ENCODE measurements at places on chromosomes 4 and X.

DNA sequence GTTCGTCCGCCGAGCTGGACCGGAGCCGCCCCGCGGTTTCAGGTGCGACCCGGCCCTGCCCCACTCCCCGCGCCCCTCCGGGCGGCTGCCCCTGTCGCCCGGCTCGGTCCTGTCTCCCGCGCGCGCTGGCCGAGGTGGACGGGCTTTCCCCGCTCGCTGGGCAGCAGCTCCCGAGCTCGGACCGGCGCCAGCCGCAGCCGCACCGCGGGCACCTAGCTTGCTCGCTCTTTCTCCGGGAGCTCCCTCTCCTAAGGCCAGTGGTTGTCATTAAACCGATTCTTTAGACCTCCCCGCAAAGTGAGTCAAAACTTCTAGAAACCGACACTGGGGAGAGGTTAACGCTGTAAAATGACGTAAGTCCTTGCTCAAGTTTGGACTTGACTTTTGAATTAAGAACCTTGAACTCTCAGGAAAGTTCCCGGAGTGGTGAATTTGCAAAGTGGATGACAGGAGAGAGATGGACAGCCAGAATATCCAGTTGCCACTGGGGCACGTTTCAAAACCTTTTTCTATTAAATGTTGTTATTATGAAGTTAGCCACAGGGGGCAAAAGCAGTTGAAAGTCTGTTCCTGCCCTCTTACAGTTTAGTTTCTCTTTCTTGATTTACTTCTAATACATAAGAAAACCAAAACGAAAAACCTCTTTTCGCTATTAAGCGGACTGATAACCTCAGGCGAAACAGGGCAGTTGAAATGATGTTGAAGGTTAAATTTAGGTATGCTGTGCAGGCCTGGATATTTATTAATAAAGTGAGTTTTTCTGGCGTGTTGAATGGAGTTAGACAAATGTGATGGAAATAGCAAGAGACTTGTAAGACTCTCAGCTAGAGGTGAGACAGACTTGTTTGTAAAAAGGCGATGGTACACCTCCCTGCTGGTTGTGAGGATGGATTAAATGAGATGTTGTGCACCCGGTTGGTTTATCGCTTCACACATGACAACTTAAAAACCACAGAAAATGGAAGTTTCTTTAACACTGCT, 847 bp downstream of the PI4K2B start:
- DNase-seq, result peak; percentile 82

DNA sequence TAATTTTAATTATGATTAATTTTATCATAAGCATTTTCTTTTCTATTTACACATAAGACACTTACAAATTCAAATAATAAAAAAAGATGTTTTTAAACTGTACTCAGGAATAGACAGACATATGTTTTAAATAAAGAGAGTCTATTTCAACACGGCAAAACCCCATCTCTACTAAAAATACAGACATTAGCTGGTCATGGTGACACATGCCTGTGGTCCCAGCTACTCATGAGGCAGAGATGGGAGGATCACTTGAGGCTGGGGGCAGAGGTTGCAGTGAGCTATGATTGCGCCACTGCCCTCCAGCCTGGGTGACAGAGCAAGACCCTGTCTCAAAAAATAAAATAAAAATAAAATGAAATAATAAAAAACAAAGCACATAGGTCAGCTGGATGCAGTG, 14.8 kb downstream of the FAM9B start:
- DNase-seq, result peak; percentile 13

- no peak for DNase-seq
Measured at GRCh38 chr4:76476571-76476970, 41.5 kb downstream of the SHROOM3 start.

- DNase-seq, result no peak
Measured at GRCh38 chr4:118322831-118323502, 29.8 kb downstream of the PRSS12 start.

DNA sequence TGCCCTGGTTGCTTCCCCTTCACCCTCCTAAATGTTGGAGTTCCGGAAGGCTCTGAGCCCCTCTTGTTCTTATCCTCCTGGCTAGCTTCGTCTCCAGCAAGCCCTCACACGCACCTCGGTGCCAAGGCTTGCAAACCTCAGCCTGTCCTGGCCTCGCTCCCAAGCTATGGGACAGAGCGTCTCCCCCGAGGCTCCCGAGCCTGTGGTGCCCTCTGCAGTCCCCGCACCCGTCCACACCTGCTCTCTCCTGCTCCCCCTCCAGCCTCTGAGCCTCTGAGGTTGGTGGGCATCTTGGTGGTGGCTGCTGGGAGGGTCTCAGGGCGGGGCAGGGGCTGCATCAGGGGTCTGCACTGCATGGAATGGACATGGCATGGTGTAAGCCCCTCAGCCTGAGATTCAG, 63.2 kb downstream of the TRMT44 start:
- DNase-seq, result no peak

DNA sequence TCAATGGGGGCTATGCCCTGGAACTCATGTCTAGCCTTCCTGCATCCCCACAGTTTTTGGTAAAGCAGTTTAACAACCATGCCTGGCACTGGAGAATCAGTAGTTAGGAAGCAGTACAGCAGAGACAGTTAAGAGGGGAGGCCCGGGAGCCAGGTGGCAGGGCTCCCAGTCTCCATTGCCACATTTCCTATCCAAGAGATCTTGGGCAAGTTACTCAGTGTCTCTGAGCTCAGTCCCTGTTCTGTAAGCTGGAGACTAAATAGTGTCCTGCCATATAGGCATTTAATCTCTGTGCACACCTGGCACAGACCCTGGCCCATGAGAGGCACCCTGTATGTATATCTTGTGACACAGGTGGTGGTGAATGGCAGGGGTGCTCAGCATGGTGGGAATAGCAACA, 156.1 kb upstream of the EOLA2 start:
- DNase-seq, result no peak

DNA sequence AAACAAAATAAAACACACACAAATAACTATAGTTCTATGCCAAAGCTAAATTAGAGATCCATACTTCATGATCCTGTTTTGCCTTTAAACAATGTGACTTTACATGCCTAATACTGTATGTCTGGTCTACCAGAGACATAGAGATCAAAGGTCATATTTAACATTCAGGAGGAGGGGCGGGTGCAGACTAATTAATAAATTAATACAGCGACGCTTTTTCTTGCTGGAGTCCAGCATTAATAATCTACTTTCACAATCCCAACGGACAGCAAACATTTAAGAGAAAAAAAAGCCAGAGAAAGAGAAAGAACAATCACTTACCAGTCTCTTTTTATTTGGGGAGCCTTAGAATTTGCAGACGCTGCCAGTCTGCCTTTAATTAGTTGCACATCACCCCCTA, 509 bp downstream of the CXXC4 start:
- no peak for DNase-seq

DNA sequence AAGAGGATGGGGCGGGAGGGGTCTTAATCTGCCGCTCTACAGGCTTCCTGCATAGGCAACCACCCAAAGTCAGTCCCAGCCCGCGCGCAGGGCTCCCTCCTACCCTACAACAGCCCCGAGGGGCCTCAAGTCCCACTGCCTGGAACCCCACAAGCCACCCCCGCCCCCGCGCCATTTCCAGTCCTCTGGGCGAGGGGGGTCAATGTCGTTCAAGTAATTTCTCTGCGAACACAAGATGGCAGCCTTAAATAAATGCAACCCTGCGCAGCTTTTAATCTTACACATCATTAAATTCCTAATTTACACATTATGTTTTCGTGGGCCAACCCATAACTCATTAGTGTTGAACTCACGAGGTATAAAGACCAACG, 92.9 kb downstream of the BCOR start:
- no peak for DNase-seq

GRCh38 chrX:51824061-51824460, 69.4 kb upstream of the MAGED1 start:
- no peak for DNase-seq

- DNase-seq, result no peak
Measured at GRCh38 chr4:136599890-136600289, 932.4 kb downstream of the PCDH18 start.

DNA sequence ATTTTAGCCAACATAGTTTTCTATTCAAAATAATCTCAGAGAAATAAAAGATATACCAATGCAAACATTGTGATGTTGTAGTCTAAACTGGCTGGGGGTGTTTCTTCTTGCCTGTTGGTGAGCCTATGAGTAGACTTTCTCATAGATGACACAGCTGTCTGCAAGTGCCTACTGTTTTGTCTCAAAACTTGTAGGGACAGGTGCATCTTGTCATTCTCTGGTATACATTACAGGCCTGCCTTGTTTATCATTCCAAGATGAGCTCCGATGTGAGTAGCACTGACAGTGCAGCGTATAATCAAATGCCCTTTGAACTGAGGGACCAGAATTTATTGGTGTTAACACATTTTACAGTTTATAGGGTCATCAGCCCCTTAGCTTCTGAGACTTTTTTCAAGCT, 353.8 kb downstream of the PRDM5 start:
- DNase-seq, result no peak

GRCh38 chr4:151652841-151653547, 107.8 kb downstream of the GATB start:
- DNase-seq, result no peak

DNA sequence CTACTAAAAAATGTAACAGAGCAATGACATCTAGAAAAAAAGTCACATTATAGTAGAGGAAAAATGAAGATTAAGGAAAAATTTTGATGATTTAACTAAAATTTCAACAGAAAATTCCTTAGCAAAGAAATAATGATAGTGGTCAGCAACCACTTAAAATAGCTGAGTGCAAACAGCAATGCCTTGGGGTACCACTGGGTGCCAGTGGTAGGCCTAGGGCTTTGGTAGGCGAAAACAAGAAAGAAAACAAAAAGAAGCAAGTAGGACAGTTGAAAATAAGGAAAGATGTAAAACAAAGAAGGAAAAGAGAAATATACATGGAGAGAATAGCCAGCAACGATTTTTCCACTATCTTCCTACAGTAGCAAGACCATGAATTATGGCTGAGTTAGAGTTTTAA, 313.5 kb upstream of the IRS4 start:
- no peak for DNase-seq

DNA sequence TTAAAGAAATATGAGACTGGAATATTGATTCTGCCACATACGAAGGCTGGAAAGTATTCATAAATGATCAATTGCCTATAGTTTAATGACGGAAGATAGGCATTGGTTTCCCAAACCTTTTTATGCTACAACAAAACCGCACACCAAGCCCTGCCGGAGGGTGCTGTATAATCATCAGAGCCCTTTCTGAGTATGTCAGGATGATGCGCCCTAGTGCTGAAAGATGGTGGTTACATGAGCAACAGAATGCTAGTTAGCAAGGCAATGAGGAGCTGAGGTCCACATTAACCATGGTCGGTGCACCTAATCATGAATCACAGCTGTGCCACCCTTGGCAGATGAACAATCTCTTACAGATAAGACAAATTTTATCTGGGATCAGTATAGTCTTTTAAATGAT, 491.1 kb downstream of the PACRGL start:
- no peak for DNase-seq

GRCh38 chr4:159444678-159445077, 341.8 kb downstream of the RAPGEF2 start:
- peak; percentile 53 for DNase-seq

- DNase-seq, result peak; percentile 39
Measured at GRCh38 chr4:138542191-138542776, 300.1 kb upstream of the SLC7A11 start.

DNA sequence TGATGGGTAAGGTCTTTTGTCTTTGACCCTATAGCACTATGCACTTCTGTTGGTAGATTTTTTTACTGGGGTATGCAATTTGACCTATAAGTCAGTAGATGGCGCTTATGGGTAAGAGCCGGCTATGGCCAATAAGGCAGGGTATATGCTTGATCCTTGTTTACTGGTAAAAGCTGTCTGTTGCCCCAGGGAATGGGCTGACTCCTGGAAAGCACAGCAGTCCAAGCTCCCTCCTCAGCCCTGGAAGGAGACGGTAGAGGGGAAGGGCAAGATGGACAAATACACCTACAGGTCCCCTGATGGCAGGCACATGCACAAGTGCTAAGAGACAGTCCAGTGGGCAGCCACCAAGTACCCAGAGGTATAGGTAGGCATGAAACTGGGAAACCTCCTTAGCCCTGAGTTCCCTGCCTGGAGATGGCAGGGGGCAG, 63.7 kb downstream of the ADAMTS3 start:
- peak; percentile 48 for DNase-seq

DNA sequence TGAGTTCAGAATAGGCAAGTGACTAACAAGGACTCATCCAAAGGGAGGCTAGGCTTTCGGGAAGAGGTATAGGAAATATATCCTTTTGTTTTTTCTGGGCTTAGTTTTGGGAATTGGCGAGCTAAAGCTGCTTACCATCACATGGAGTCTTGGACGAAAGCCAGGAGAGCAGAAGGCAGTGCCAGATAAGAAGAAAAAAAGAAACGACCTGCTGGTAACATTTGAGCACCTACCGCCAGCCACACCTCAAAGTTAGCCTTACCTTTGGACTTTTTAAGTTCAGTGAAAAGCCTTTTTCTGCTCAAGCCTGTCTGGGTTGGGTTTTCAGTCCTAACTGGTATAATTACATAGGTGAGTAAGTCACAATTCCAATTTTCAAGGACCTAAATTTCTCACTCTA, 85.1 kb upstream of the LCORL start:
- DNase-seq, result no peak

GRCh38 chr4:38696697-38697096, 32.7 kb downstream of the KLF3 start:
- no peak for DNase-seq

GRCh38 chrX:110025395-110025794, 22.5 kb downstream of the TMEM164 start:
- no peak for DNase-seq

DNA sequence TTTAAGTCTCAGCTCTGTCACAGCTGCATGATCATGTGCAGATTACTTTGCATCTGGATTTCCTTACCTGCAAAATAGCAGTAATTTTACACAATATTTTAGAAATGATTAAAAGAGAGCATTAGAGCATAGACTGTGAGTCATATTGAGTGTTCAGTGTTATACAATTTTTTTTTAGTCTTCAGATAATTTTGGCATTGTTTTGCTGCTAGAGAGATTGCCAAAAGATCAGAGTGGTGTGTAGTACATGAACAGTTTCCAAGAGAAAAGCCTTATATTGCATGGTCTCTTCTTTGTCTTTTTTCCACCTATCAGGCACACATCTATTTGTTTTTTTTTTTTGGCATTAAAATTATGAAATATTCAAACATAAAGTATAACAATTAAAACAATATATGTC, 209.6 kb upstream of the TLL1 start:
- no peak for DNase-seq

DNA sequence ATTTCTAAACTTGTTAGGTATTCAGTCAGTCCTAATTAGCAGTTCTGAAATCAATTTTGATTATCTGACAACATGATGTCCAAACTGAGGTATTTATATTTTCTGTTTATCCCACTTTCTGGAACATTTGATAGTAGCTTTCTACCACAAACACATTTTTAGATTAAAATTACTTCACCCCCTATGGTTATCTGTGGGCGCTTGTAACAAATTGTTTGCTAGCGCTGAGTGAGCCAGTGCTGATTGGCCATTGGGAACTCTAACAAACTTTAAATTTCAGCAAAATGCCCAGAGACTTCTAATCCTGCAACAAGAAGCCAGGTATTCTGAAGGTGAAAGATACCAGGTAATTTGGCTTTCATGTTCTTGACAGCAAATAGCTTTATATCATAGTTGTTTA, at the start of gene MEPE:
MEPE (plus strand) TSS at position 301 of the 400 bp plus-strand sequence. CDS start 1,746 bp downstream, outside the sequence.
- DNase-seq, result no peak

All from fibroblast of skin of back (primary cell).